ENCODE measurements at places on chromosomes 13 and 19.

DNA sequence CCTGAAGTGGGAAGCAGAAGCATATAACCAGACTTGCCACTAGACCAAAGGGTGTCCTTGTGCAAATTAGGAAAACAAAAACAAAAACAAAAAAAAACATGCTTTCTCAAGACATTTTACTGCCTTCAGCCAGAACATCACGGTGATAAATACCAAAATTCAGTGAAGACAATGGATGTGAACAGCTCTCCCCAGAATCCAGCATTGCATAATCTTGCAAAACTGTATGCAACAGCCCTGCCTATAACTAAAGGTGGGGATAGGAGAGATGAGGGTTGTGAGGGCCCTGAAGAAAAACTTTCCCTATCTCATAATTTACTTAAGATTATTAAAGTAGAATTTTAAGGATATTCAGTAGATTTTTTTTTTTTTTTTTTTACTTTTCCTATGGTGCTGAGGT lies 24.9 kb upstream of the NDFIP2 start:
- no peak for DNase-seq

GRCh38 chr19:3132971-3133792 lies 2.7 kb upstream of the GNA15 start:
- DNase-seq, result peak; percentile 41

- DNase-seq, result no peak
Observed at GRCh38 chr13:79090552-79091124, 315.4 kb downstream of the RBM26 start.

- no peak for DNase-seq
Observed at GRCh38 chr13:113125506-113126264, 3.1 kb downstream of the F10 start.

- no peak for DNase-seq
Observed at GRCh38 chr13:73481886-73482445, 423.2 kb downstream of the KLF5 start.

DNA sequence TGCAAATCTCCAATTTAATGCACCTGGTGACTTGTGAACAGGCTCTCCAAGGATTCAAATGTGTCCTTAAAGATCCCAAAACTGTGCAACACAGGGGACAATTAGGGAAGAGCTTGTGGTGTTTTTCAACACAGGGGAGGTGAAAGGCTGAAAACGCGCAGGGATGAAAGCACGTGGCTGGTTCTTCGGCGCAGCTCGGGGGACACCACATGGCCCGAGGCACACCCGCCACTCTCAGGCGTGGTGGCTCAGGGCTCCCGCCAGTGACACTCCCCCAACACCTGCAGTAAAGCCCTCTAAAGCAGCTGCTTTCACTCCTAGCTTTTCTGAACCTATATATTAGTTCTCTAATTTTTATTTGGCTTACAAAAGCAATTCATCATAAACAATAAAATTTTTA lies 91.9 kb downstream of the SPACA7 start:
- DNase-seq, result no peak

DNA sequence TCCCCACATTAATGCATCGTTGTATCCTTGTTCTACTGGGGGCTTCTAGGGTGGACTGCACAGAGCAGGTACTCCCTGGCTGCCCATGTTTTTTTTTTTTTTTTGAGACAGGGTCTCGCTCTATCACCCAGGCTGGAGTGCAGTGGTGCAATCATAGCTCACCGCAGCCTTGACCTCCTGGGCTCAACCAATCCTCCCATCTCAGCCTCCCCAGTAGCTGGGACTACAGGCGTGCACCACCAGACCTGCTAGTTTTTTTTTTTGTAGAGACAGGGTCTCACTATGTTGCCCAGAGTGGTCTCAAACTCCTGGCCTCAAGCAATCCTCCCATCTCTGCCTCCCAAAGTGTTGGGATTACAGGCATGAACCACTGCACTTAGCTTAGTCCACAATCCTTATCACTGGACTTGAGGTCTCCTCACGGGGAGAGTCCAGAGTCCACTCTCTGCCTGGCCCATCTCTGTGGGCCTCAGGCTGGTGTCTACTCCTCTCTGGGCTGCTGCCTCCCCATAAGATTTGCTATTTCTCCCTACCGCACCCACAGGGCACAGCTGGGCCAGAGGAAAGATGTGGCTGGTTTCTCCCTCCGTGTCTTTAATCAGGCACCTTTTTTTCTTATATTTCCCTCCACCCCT lies 50.4 kb upstream of the CYP4F8 start:
- no peak for DNase-seq

GRCh38 chr13:76213423-76213904 lies 577.3 kb downstream of the LMO7 start:
- no peak for DNase-seq

DNA sequence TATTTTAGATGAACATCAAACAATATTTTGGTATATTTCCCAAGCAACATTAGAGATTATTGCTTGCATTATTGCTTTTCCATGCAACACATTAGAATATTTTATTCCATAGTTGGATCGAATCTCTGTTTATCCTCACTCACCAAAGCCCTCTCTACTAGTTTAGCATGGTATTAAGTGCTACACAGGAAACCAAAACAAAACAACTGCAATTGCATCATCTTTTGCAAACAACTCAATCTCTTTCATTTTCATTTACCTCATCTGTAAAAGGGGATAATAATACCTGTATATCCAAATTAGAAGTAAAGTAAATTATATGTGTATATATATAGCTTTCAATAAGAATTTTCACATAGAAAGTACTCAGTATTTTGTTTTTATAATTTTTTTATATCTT lies 147.8 kb upstream of the PCDH9 start:
- DNase-seq, result no peak

- no peak for DNase-seq
Observed at GRCh38 chr13:113990321-113990837, 16.5 kb upstream of the C13orf46 start.

DNA sequence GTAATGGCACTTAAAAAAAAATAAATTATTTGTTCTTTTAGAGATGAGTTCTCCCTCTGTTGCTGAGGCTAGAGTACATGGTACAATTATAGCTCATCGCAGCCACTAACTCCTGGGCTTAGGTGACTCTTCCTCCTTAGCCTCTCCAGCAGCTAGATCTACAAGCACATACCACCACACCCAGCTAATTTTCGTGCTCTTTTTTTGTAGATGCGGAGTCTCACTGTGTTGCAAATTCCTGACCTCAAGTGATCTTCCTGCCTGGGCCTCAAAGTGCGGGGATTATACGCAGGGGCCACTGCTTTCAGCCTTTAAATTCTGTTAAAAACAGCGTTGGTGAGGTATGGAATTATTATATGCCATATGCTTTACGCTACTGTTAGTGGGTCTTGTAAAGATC lies 2034.0 kb downstream of the OLFM4 start:
- no peak for DNase-seq

DNA sequence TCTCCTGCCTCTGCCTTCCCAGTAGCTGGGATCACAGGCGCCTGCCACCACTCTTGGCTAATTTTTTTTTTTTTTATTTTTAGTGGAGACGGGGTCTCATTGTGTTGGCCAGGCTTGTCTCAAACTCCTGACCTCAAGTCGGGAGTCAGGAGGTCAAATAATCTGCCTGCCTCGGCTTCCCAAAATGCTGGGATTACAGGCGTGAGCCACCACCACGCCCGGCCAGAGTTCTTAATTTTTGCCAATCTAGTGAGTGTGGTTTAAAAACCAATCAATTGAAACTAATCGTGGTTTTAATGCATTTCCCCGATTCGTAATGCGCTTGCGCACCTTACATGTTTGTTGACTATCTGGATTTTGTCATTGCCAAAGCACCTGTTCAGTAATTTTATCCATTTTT lies 37.0 kb downstream of the SKA3 start:
- DNase-seq, result no peak

DNA sequence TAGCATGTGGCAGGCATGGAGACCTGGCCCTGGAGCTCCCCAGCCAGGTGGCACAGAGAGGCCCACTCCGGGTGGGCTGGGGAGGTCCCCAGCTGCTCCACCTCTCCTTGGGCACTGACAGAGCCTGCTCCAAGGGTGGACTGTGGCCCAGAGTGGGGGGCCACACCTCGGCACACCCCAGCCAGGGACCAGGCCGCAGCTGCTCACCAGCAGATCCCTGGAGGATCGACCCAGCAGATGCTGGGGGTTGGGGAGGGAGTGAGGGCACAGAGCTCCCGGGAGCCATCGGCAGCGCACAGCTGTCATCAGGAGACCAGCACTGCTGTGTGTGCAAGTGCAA lies 72.0 kb upstream of the KCTD15 start:
- DNase-seq, result no peak

DNA sequence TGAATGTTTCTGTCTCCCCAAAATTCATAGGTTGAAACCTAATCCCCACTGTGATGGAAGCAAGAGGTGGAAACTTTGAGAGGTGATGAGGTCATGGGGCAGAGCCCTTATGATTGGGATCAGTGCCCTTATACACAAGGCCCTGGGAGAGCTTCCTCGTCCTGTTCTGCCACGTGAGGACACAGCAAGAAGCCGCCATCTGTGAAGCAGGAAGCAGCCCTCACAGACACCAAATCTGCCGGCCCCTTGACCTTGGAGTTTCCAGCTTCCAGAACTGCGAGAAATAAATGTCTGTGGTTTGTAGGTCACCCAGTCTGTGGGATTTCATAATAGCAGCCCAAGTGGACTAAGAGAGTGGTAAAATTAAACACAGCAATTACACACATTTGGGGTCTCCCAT lies 737.4 kb downstream of the UQCRFS1 start:
- DNase-seq, result no peak

DNA sequence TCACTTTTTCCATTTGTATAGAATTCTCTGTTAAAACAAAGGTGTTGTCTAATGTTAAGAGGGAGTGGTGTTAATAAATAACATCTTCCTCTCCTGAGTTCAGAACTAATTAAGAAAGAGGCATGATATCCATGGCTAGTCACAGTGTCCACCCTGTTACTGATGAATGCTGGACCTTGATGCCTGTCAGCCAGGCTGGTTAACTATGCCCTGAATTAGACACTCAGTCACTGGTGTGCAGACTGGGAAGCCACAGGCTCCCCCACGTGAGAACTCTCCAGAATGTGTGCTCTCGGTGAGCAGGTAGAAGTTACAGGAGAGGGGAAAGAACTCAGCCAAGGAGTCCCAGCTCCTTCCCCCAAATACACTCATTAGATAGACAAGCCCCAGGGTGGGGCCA lies 56.1 kb upstream of the RNF113B start:
- no peak for DNase-seq

DNA sequence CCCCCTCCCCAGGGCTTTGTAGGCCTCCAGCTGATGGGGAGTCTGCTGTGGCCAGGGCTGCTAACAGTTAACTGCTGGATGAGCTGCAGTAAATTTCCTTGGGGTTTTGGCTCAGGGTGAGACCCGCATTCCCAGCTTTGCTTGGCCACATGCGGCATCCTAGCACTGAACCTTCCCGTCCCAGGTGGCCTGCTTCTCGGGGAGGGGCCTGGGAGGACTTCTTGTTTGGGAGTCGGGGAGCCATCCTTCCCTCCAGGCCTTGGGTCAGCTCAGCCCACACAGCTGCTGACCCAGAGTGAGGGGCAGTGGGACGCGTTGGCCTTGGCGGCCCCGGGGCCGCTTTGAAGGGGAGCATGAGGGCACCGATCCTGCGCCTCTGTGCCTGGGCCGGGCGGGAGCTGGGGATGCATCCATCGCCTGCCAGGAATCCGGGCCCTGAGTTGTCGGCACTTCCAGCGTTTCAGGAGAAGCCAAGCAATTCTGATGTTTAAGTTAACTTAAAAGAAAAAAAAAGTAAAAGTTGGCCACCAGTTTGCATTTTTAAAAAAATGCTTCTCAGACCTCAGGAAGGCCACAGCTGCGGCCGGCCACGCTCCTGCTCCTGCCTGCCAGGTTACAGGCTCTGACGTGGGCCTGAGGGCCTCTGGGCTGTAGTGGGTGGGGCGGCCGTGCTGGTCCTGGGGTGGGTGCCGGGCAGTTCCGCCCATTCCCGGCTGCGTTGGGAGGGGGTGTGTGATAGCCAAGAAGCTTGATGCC lies 27.7 kb downstream of the CRTC1 start:
- DNase-seq, result peak; percentile 64

GRCh38 chr19:50332244-50333038 lies 3.3 kb upstream of the KCNC3 start:
- DNase-seq, result no peak

DNA sequence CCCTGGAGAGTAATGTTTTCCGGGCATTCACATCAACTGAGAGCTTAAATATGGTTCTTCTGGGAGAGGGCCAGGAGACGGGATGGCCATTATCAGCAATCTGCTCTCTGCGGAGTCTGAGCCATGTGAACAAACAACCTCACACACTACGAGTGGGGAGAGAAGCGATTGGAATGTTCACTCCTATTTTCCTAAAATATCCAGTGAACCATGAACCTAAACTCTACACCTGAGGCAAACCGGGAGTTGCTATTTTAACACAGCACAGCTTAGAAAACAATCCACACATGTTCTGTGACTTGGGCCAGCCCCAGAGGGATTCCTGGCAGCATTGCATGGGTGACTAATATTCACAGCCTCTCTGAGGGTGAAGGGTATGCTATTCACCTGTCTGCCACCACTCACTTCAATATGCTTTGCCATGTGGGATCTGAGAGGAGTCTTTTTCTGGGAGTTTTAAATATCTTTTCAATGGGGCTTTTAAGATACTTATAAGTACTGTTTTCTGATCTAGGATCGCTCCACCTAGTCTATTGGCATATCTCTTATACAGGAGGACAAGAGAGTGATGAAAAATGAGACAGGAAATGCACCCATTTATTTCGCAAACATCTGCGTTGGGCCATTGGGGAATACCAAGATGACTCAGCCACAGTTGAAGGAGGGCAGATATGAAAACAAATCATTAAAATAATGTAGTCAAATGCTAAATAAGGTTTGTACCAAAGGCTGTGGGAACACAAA lies 72.6 kb upstream of the SERP2 start:
- DNase-seq, result peak; percentile 62

GRCh38 chr19:1826557-1827521 lies 14.8 kb upstream of the ATP8B3 start:
- no peak for DNase-seq

DNA sequence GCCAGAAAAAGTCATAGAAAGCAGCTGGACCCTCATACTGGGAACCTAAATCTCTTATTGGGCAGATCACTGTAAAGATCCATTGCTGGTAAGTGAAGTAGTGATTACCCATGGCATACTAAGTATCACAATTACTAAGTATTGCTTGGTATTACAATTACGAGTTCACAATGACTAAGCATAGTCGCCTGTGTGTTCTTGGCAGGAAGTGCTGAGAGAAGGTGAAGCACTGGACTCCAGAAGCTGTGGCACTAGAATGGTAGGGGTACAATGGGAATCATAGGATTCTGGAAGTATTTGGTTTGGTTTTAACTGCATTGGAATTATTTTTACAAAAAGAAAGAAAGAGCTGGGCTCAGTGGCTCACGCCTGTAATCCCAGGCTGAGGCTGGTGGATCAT lies 20.3 kb downstream of the LGALS16 start:
- DNase-seq, result no peak

GRCh38 chr13:74867460-74867859 lies 614.5 kb downstream of the TBC1D4 start:
- DNase-seq, result peak; percentile 19

DNA sequence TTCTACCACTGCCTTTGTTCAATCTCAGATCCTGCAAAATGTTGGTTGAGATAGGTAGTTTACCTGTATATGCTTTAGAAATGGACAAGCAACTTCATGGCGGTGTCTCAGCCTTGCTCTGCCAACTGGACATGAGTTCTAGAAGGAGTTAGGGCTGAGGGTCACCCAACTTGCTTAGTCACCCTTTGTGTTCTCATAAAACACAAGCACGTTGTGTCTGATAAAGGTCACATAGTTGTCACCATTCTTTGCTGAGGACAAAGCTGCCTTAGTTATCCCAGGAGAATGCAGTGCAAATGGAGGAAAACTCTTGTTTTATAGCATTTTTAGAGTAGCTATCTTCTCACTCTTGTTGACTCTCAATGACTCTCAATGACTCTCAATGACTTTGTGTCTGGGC lies 218.4 kb upstream of the TMTC4 start:
- no peak for DNase-seq

- peak; percentile 6 for DNase-seq
Observed at GRCh38 chr13:62875118-62875640, 1459.5 kb upstream of the PCDH20 start.

All from fibroblast of upper back skin (primary cell).